ENCODE measurements at places on chromosomes 4 and X.

- DNase-seq = no peak
Observed at GRCh38 chr4:78061939-78062570, 4.9 kb downstream of the FRAS1 start.

DNA sequence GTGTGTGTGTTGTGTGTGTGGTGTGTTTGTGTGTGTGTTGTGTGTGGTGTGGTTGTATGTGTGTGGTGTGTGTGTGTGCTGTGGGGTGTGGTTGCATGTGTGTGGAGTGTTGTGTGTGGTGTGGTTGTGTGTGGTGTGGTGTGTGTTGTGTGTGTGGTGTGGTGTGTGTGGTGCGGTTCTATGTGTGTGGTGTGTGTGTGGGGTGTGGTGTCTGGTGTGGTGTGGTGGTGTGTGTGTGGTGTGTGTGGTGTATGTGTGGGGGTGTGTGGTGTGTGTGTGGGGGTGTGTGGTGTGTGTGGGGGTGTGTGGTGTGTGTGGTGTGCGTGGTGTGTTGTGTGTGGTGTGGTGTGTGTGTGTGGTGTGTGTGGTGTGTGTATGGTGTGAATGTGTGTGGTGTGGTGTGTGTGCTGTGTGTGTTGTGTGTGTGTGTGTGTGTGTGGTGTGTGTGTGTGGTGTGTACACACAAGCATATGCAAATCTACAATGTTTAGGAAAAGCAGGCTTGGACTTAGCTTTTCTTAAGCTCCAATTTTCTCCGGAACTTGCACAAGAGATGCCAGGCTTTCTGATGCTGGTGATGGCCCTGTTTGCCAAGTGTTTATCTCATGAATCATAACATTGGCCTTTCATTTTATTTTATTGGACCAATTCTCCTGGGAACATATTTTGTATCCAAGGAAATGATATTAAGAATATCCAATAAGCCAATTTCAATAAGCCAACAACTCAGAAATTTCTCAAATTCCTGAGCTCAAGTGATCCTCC, 148.7 kb downstream of the SPATA18 start:
- DNase-seq = peak; percentile 61

GRCh38 chr4:112938461-112939058, 110.9 kb upstream of the ANK2 start:
- peak; percentile 63 for DNase-seq

DNA sequence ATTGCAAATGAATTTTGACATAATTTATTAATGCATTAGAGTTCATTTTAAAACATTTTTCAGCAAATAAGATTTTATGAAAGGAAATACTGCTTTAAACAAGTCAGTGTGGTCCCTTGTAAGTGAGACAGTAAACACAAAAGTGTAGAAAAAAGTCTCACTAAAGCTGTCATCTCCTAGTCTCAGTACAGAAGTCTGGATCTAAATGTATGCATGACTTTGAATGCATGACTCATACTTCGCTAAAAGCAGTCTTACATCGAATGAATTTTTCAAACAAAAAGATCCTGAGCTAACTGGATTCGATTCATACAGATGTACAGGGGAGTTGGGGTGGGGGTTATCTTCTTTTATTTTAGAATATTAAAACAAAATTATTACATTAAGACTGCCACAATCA, 207.4 kb upstream of the VCX start:
- no peak for DNase-seq

DNA sequence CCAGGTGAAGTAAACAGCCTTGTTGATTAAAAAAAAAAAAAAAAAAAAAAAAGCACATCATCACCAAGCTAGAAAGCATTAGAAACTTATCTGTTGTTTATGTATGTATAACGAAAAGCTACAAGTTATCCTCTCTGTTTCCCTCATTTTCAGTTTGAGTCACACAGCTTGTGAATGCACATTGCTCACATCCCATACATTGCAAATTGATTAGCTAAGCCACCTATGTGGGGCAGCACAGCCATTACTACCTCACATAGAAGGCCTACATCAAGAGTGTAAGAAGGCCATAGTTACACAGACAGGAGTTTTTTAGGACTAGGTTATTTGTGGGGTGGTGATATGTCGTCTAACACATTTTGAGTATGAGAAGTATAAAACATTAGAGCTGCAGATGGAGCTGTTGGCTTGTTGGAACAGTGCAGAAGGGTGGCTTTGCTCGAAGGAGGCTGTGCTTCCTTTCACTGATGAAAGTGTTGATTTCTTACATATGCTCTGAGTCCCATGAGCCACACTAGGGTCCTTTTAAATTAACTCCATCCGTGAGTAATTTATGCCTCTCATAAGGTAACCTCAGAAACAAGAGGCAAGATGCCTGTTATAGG, 431.6 kb downstream of the GABRG1 start:
- no peak for DNase-seq

DNA sequence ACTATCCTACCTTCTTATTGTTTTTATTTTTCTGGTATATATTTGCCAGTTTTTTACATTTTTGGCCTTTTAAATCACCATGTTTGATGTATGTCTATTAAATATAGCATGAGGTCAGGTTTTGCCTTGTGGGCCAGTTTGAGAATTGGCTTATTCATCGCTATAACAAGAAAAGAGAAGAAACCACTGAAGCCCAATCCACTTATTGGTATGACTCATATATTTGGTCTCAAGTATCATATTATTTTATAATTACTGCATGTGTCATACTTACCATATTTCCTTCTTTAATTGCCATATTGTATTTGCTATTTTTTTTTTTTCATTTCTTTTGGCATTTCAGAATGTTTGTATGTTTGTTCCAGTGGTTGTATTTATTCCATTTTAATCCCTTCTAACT, 99.3 kb downstream of the IRF2 start:
- DNase-seq = no peak

DNA sequence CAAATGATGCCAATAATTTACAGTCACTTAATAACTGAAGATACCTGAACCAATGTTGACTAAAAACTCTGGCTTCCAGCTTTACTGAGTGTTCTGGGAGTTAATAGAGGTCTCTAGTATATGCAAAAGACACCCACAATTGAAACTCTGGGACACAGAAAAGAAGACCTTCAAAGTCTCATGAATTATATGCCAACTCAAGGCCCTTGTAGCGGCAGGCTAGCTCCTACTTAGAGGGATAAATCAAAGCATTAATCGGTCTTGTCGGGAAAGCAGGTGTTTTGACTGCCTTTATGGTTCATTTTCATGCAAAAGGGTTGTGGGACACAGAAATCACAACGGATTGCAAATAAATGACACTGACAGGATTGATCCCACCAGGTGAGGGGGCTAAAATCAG, 55.9 kb downstream of the PCDH18 start:
- DNase-seq = no peak

DNA sequence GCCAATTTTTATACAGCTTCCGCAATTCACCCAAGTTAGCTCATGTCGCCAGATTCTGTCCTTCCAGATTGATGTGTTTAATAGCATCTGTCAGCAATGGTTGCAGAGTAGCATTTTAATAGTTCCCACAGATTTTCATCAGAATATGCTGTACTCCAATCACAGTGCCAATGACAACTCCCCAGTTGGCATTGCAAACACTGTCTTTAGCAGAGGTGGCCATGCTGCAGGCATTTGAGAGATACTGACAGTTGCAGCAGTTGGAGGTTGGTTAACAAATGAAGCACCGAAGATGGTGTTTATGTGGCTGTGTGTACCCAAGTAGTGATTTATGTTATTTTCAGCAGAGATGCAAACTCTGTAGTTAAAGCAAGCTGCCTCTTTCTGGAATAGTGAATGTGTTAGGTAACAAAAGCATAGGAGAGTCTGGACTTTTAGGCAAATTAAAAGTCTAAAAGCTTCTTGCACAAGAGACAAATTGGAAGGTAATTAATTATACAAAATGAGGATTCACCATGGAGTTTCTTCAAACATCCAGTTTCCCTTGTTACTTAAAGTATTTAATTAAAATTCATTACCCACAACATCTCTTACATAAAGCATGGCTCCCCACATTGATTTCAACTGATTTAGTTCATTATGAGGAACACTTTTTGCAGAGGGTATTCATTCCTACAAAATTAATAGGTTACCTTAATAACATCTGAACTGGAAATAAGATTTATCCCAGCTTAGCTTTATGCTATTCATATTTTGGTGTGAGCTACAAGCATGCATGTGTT, 65.2 kb downstream of the PARM1 start:
- DNase-seq = no peak

DNA sequence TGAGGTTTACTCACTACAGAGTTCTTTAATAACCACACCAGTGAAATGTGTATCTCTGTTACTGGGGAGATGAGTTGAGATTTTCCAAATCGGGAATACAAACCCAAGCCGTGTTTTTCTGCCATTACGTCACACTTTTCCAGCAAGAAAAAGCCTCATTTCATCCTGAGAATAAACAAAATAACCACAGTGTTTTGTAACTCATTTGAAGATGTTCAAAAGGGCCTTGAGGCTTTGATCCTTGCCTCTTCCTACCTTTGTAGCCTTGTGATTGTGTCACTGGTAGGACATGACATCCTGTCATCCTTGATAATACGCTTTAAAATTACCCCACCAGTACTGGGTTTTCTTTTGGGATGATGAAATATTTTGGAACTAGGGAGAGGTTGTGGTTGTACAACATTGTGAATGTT, 2.9 kb downstream of the USP11 start:
- DNase-seq = no peak

DNA sequence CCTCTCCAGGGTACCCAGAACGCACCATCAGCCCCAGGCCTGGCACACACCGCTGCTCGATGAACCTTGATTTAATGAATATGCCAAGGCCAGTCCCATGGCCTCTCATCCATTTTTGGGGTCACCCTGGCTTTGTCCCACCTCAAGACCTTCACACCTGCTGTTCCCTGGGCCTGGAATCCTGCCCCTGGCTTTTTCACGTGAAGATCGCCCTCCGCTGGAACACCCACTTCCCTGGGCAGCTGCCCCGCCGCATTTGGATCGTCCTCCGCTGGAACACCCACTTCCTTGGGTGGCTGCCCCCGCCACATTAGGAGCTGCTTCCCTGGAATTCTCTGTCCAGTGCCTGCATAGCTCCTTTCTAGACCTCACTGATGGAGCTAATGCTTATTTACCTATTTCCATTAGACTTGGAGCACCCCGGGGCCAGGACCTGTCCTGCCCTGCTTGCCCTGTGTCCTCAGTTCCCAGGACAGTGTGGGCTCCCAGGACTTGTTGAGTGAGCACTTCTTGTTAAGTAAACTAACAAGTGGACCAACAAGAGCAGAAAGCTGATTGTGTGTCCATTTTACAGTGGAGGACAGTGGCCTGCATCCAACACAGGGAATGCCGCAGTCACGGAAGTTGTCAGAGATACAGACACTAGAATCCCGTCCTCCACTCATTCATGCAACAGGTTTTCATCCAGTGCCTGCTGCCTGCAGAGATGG, 12.5 kb downstream of the BLOC1S4 start:
- DNase-seq = no peak
